ENCODE measurements at places on chromosomes 5 and 9. TPM values are rescaled to one million over a fixed set of nuclear protein-coding genes. Genes with fewer than 3 reads are reported as not detected.

The CEMIP2 gene
- total RNA-seq: 243 TPM

The GLRA1 gene
- not detected for total RNA-seq

The CCL28 gene
- 22.3 TPM for total RNA-seq

The MARCHF3 gene
- 10.7 TPM for total RNA-seq

The LCN15 gene
- total RNA-seq: not detected

The ENTREP1 gene
- 2.4 TPM for total RNA-seq

The SLC34A1 gene
- total RNA-seq: not detected

The LCN6 gene
- total RNA-seq: 4.7 TPM

The PRRC2B gene
- total RNA-seq: 174 TPM

DNA sequence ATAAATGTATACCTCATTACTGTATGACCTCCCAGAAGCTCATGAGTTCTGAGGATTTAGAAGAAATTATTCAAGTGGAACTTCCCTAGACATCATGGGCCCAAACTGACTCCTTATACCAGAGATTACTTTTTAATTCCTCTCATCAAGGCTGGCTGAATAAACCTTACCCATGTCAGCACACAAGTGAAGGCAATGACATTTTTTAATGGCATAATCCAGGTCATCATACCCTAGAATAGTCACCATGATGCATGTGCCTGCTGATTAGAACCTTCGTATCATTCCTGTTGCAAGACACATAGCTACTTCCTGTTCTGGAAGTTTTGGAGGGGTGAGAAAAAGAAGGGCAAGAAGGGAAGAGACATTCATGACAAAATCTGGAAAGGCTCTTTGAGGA lies 49.8 kb upstream of the IFNK start:
- DNase-seq: no peak

- no peak for DNase-seq
These were observed 35.0 kb upstream of the UNC5A start for GRCh38 chr5:176775409-176775808.

DNA sequence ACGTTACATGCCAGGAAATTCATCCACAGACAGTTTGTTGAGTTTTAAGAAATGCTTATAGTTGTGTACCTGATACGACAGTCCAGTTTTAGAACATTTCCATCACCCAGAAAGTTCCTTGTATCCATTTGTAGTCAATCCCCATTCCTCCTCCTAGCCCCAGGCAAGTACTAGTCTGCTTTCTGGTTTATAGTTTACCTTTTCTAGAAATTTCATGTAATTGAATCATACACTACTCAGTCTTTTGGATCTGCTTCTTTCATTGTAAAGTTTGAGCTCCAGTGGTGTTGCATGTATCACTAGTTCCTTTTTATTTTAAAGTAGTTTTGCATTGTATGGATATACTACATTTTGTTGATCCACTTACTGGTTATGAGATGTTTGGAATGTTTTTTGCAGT lies 291.2 kb downstream of the AOPEP start:
- no peak for DNase-seq

- DNase-seq: no peak
These were observed 82.1 kb downstream of the SLF1 start for GRCh38 chr5:94700592-94700991.

- DNase-seq: no peak
These were observed 155.3 kb downstream of the SNX18 start for GRCh38 chr5:54672871-54673270.

DNA sequence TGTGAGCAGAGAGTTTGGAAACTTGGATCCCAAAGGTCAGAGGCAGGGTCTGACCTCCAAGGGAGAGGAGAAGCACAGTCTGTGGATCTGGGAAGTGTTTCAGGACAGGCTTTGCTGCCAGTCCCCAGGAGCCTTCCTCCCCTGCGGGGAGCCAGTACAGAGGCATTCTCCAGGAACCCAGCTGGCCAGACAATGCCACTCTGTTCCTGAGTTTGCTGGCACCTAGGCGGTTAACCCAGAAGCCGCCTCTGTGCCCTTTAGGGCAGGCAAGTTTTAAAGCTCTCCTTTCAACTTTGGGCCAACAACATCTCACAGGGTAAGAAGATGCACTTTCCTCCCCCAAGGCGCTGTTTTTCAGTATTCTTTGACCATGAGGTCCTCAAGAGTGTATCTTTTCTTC lies 37.0 kb upstream of the FGF1 start:
- DNase-seq: no peak
